ENCODE measurements at places on chromosomes 4 and X.

DNA sequence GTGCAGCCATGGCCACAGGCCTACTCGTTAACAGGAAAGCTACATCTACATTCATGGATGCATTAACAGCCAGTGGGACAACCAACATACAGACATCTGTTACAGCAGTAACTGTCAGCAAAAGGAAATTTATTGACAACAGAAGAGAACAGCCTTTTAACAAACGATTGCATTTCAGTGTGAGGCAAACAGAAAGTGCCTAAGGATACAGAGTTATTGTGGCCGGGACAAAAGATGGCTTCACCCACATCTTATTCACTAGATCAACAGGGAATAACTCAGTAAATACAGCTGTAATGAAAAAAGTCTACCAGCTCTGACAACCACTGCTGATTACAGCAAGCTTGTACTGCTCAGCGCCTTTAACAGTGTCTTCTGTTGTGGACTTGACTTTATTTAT lies 61.5 kb upstream of the TBL1X start:
- no peak for DNase-seq

- no peak for DNase-seq
Measured at GRCh38 chr4:18155067-18156041, 133.8 kb upstream of the LCORL start.

DNA sequence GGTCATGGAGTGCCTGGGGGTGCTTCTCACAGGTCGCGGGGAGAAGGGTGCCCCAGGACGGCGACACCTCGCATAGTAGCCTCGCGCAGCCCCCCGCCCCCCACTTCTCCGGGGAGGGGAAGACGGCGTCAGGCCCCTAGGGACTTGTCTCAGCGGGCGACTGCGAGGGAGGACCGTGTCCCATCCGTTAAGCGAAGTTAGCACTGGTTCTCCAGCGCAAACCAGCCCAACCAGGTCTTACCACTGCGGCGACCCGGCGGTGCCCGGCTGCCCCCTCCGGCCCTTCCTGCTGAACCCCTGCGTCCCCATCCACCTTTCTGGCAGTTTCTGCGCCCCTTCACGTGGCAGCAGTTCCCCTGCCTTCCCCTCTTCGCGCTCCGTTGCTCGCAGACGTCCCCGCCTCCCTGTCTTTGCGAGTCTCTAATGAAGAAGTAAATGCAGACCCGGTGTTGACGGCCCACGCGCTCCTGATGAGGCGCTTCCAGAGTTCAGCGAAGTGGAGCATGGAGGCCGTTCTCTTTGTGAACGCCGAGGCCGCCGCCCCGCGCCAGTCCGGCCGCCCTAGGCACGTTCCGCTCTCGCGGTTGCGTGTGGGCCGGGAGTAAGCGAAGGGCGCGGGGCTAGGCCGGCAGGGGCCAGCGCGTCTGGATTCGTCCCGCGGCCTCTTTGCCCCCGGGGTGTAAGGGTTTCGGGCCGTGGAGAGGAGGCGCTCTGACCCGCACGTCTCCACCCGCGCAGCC lies 3.0 kb downstream of the SLIT2 start:
- peak; percentile 48 for DNase-seq

DNA sequence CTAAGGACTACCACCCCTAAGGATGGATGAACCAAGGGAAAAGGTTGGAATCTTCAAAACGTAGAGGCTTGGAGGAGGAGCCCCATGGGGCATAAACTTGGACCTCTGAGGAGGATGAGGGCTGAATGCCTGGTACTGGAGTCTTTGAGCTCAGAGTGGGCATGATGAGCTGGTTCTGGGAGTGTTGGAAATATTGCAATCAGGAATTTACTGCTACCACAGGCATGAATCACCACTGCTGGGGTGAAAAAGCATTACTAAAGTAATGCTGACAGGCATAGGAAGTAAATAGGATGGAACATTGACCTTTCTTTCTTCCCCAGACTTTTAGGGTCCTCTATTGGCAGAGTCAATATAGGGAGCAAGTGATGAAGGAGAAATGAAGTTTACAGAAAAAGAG lies 105.8 kb upstream of the RPS6KA3 start:
- DNase-seq, result peak; percentile 38

GRCh38 chr4:1058198-1058996 lies 47.0 kb downstream of the FGFRL1 start:
- no peak for DNase-seq

GRCh38 chrX:3450881-3451570 lies 104.6 kb upstream of the MXRA5 start:
- peak; percentile 55 for DNase-seq

GRCh38 chrX:101460669-101461068 lies 24.6 kb upstream of the ARMCX4 start:
- DNase-seq, result no peak

- DNase-seq, result peak; percentile 85
Measured at GRCh38 chrX:47662144-47662657, 3.2 kb upstream of the UXT start.

DNA sequence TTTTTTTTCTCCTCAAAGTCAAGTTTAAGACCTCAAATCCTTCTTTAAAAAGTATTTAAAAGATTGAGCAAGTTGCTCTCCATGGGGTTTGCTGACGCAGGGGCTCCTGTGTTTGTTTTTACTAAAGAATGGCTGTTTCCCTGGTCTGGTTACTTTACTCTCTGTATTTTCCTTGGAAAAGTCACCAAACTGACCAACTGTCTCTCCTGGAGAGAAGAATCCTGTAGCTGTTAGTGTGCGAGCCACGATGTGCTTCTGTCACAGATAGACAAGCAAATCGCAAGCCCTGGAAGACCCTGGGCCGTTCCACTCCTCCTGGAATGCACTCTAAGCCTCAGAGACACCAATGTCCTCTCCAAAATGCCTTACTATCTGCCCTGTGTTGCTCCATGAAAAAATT lies 212.1 kb downstream of the CHIC2 start:
- peak; percentile 32 for DNase-seq

GRCh38 chr4:111652986-111653385 lies 492.3 kb upstream of the FAM241A start:
- DNase-seq, result no peak

GRCh38 chr4:77084019-77084639 lies 8.3 kb upstream of the CCNI start:
- DNase-seq, result no peak

DNA sequence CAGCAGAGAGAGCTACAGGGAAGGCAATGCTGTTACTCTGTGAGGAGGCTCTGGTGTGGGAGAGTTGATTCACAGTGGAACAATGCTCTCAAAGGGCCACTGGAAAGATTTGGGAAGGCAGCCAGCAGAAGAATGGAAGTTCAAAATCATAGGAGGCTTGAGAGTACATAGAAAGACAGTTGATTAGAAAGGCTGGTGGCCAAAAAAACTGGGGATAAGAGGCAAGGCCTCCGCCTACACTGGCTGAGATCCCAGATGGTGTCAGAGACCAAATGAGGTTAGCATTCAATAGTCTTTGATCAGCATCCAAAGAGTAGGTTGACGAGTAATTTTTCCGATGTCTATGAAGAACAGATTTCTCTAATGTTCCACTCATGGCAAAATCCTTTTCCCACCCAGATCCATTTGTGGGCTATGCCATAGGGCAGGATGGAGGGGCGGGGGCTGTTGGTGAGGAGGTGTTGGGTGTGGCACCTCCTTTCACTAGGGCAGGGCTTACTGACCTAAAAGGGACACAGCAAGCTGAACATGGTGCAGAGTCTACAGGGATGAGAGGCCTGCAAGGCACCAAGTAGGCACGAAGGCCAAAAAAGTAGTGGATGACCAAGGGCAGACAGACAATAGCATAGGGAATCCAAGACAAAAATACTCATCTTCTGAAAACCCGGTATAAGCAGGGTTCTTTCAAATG lies 15.1 kb downstream of the TEC start:
- DNase-seq, result peak; percentile 97

DNA sequence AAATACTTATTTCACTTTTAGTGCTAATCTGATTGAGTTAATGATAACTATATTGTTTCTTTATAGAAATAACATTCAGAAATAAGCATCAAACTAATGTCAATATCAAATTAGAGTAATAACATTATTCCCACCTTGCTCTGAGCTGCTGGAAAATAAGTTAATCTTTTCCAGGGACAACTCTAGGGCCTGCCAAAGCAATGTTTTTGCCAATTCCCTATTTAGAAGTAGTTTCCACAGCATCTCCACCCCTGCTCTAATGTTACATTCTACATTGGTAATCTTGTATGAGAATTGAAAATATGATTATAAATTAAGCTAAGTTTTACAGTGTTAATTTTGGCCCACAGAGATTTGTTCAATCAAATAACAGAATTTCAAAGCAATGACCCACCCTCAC lies 68.3 kb downstream of the REELD1 start:
- no peak for DNase-seq

GRCh38 chrX:6558979-6559378 lies 24.1 kb upstream of the VCX3A start:
- no peak for DNase-seq

DNA sequence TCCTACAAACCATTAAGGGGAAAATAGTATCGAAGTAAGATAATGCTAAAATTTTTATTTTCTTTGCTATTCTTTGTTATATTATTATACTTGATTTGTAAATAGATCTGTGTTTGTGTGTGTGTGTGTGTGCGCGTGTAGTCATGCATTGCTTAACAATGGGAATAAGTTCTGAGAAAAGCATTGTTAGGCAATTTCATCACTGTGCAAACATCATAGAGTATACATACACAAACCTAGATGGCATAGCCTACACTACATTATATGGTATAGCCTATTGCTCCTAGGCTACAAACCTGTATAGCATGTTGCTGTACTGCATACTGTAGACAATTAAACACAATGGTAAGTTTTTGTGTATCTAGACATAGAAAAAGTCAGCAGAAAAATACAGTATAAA lies 17.1 kb downstream of the MTTP start:
- DNase-seq, result no peak

- no peak for DNase-seq
Measured at GRCh38 chr4:139921429-139922184, 232.4 kb downstream of the MAML3 start.

- DNase-seq, result no peak
Measured at GRCh38 chr4:6324461-6324998, 54.9 kb downstream of the WFS1 start.

- no peak for DNase-seq
Measured at GRCh38 chr4:122781486-122781885, 45.1 kb upstream of the FGF2 start.

Data from astrocyte (in vitro differentiated cells and primary cell).